Stimulated activated CD8-positive, alpha-beta memory T cell treated with anti-CD3 and anti-CD28 coated beads, Interleukin-15, amount 100 ng/mL, for 4 hours (primary cell): ENCODE measurements at places on chromosomes 5 and 9.

DNA sequence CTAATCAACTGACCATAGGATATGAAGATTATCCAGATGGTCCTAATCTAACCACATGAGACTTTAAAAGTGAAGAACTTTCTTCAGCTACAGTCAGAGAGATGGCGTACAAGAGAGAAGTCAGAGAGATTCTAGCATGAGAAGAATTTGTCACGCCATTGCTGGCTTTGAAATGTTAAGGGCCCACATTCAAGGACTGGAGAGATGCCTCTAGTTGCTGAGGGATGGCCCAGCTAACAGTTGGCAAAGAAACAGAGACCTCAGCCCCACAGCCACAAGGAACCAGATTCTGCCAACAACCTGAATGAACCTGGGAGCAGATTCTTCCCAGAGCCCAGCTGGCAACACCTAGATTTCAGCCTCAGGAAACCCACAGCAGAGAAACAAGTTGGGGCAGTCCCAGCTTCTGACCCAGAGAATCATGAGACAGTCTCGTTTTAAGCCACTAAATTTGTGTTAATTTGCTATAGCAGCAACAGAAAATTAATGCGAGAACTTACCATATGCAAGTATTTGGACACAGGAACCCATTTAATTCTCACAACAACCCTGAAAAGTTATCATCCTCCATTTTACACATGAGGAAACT is 132.0 kb downstream of the MLLT3 start:
- DNase-seq: no peak

DNA sequence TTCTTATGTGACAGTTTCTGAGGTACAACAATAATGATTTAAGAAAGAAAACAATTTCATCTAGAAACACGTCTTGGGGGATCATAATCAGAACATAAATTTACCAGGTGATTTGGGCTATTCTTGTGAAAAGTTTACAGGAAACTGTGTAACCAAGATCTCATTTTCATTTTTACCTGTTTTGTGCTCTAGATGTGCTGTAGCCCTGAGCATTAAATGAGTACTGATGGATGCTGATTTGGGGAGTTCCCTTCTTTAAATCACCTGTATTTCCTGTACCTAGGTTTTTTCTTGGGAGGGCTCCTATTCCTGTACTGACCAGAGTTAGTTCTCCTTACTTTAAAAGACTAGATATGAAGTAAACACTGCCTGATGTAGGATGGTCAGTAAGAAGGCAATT is 12.7 kb downstream of the MATR3 start:
- no peak for DNase-seq

- no peak for DNase-seq
Observed at GRCh38 chr9:114434878-114435311, 47.1 kb upstream of the AKNA start.

GRCh38 chr9:76403352-76403751 is 9.1 kb upstream of the RFK start:
- no peak for DNase-seq

- no peak for DNase-seq
Observed at GRCh38 chr5:81517462-81517861, 123.5 kb upstream of the ACOT12 start.

GRCh38 chr9:385818-386398 is 171.2 kb downstream of the DOCK8 start:
- no peak for DNase-seq

- DNase-seq: no peak
Observed at GRCh38 chr9:77933019-77933418, 98.6 kb downstream of the GNAQ start.

DNA sequence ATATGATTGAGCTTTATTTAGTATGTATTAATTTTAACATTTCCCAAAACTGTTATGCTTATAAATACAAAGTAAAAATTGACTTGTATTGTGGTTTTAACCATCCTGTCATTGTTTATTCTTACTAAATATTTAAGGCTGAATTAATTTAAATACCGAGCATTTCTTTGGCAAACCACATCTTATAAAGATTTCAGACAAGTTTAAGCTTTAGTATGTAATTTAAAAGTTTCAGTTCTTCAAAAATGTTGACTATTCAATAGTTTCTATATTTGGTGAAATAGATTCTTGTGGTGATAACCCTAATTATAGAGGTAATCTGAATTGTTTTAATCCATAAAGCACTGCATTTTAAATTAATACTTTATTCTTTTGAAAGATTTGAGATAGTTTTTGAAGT is 65.5 kb downstream of the CCNH start:
- no peak for DNase-seq

DNA sequence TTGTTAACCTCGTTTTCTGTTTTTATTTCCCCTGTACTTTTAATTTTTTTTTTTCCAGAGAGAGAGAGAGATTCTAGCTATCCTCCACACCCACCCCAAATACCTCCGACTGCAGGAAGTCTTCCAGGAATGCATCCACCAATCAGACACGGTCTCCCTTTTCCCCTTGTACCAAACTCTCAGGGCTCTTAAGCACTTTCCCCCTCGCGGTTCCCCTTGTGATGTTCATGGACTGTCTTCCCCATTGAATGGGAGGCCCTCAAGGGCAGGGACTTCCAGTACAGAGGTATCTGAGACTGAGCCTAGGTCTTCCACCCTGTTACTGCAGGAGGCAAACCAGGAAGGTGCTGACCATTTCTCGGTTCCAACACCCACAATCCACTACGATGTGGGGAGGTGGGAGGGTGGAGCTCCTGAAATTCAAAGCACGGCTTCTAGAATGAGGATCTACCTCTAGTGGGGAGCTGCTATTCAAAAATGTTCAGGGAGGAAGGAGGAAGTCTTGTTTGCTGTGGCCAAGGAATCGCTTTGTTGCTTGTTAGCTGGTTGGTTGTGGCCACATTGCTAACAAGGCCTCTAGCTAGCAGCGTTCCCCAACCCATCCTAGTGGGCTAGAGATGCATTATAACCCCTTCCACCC is 37.5 kb upstream of the PTGS1 start:
- no peak for DNase-seq

DNA sequence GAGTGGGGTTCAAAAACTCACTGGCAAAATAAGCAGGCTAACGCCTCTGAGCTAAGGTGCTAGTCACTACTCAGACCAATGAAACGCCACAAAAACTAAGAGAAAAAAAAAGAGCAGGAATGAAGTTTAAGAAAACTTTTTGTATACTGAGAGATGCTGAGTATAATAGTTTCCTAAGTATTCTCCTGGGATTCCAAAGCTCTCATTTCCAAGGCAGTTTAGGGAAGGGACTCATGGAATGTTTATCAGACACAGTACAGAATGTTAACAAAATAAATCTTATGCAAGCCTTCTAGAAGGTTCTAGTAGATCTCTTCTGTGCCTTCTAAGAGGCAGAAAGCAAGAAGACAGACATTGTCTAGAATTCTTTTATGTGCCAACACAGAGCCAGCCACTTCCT is 361.9 kb downstream of the MTRR start:
- DNase-seq: no peak

GRCh38 chr9:76707510-76707909 is 56.7 kb upstream of the PCA3 start:
- DNase-seq: no peak

DNA sequence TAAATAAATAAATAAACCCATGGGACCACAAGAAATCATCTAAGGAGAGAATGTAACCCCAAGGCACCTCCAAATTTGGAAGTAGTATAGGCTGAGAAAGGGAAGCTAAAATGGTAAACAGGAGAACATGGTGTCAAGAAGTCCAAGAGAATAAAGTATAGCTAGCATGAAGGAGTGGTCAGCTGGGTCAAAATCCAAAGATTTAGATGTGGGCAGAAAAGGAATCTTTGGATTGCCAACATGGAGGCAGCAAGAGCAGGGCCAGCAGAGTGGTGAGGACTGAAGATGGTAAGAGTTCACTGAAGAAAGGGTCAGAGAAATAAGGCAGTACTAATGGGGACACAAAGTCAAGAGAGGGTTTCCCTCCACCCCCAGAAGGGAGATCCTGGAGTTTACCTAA is 53.0 kb downstream of the TSSK1B start:
- no peak for DNase-seq

DNA sequence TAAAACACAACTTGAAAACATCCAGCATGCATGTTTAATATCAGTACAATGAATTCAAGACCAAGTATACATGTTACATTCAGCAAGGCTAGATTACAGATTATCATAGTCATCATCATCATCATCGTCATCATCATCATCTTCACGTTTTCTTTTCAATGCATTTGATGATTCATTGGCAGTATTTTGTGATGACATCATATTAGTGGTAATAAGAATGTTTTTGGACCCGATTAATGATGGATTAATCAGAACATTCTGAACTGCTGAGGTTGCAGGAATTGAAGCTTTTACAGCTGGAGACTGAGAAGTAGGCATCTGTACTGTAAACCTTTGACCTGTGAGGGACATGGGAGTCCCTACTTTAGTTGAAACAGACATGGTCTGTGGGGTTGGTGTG is 4.5 kb downstream of the AK6 start:
- DNase-seq: no peak

DNA sequence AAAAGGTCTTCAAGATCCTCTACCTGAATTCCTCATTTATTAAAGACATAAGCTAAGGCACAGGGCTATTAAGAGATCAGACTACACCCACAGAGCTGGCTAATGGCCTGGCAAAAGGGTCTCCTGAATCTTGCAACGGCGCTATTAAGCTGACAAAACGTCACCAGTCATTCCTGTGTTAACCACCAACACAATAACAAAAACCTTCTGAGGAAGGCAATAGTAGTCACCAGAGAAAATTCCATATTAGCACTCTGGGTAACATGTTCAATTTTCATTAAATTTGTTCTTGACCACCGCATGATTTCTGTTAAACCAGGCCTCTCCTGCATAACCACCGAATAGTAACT is 77.0 kb downstream of the GNAQ start:
- DNase-seq: no peak

- DNase-seq: no peak
Observed at GRCh38 chr9:1535051-1535450, 480.1 kb upstream of the SMARCA2 start.

DNA sequence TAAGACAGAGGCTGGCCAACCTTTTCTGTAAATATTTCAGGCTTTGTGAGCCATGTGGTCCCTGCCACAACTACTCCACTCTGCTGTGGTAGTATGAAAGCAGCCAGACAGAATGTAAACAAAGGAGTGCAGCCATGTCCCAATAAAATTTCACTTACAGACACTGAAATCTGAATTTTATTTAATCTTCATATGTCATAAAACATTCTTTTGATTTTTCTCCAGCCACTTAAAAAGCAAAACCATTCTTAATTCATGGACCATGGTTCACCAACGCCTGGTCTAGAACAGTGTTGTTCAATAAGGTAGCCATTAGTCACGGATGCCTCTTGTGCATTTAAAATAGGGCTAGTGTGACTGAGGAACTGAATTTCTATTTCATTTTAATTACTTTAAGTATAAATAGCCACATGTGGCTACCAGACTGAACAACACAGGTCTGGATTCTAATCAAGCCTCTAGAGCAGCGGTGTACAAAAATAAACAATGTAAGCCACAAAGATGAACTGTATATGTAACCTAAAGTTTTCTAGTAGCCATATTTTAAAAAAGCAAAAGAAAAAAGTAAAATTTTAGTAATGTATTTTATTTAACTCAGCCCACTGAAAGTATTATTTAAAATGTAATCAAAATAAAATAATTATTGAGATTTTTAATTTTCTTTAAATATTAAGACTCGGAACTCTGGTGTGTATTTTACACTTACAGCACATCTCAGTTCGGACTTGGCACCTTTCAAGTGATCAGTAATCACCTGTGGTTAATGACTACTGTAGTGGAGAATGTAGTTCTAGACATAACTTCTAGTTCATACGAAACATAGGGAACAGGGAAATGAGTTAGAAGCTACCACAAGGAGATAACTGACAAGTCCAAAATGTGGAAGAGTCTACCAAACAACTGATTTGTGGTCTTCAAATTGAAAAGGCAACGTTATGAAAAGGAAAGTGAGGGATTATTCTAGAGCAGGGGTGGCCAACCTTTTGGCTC is 14.3 kb downstream of the GEMIN5 start:
- no peak for DNase-seq

DNA sequence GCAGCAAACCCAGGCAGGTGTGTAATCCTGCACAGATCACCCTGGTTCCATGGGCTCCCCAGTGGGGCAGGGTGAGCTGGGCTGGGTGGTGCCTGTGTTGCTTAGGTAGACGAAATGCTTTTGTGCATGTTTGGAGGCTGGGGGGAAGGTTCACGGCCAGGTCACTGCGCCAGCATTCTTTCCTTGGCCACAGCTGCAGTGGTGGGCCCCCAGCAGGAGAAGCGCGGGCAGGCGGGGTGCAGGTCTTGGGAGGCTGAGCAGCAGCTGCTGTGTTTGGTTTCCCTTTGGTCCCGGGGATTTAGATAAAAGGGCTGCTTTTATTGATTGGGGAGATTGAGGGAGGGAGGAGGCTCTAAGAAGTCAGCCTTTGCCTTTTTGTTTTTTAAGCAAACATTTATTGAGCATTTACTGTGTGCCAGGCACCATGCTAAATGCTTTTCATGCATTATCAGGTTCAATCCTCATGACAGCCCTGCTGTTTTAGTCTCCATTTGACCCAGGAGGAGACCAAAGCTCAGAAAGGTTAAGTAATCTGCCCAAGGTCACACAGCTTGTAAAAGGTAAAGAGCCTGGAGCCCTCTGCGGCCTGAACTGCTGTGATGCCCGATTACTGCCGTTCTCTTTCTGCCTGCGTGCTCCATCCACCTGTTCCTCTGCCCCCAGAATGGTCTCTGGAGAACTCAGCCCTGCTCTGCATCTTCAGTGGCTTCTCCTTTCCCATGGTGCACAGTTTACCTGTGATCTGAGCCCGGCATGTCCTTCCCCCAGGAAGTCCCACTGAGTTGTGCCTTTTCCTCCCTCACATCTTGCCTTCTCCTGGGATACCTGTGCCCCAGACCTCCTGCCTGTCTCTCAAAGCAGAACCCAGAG is 94.4 kb downstream of the MACROH2A1 start:
- DNase-seq: no peak

DNA sequence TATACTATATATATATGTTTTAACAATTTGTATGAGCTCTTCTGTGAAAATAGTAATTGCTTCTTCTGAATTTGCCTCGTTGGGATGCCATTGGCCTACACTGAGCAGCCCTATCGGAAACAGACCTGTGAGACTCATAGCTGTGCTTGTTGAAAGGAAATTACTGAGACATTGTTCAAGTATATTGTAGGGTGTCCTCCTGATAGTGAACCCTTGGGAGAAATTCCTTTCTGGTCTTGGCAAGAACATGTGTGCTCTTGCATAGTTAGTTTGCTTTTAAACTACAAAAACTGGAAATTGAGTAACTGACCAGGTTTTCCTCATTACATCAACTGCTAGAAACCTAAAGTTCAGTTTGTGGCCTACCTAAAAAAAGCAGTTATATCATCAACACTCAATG is 160.9 kb downstream of the LURAP1L start:
- DNase-seq: no peak

DNA sequence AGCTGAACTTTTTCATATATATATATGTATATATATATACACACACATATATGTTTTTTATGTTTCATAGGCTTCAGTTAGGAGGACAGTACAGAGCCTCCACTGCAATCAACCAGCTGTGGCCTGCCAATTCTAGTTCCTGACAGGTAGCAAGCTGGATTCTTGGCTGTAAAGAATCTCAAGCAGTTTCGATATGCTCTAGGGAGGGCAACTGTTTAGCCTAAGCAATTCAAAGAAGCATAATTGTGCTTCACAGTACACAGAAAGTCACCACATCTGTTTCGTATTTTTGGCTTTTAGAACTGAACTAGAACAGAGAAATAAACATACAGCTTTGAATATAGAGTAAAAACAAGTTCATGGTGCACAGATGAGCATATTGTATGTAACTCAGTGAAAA is 152.4 kb upstream of the ARRDC3 start:
- DNase-seq: no peak

GRCh38 chr9:6605202-6605601 is 40.3 kb downstream of the GLDC start:
- no peak for DNase-seq
